ENCODE measurements at places on chromosomes 4 and X. TPM values are rescaled to one million over a fixed set of nuclear protein-coding genes. Genes with fewer than 3 reads are reported as not detected.
A peak's percentile ranks its signal among the peaks of the same experiment; 100 is the strongest.

TCEAL2 gene
- 9.1 TPM for total RNA-seq

DNA sequence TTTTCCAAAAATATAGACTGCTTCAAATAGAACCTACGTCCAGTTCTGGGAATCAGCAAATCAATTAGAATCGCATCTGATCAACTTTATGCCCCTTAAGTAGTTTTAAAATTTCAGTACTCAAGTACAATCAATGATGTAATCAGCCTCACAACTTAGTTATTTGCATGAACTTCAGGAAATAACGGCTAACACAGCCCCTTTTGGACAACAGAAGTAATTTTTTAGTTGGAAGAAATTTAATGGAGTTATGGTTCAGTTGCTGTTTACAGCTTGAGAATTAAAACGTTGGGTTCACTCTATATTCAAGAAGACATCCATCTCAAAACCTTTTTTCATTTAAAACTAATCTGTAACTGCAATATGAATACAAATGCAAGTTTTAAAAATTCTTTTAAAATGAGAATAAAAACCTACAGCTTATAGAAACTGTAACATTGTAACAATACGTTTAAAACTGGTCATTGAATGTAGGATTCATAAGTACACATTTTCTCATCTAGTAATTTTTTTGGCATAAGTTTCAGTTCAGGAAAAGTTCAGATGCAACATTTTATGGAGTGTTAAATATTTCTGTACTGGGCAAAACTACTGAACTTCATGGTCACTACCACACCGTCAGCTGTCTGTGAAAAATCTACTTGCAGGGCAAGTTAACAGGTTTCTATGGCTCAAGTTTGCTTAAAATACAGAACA is 956 bp downstream of the TAPT1 start:
- DNase-seq, result no peak

DNA sequence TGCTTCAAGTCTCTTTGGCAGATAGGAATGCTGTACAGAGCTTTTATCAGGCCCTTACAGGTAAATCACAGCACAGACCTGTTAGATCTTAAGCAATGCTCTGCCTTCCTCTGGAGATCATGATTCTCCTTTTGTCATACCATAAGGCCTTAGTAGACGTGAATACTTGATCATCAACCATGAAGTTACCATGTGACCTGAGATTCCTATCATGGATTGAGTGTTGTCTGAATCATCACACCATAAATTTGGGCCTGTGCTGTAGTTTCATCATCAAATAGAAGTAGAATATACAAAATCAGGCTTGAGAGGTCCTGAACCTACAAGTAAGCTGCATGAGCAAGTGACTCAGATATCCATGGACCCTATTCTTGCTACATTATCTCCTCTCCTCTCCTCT is 466.8 kb upstream of the INTU start:
- no peak for DNase-seq

DNA sequence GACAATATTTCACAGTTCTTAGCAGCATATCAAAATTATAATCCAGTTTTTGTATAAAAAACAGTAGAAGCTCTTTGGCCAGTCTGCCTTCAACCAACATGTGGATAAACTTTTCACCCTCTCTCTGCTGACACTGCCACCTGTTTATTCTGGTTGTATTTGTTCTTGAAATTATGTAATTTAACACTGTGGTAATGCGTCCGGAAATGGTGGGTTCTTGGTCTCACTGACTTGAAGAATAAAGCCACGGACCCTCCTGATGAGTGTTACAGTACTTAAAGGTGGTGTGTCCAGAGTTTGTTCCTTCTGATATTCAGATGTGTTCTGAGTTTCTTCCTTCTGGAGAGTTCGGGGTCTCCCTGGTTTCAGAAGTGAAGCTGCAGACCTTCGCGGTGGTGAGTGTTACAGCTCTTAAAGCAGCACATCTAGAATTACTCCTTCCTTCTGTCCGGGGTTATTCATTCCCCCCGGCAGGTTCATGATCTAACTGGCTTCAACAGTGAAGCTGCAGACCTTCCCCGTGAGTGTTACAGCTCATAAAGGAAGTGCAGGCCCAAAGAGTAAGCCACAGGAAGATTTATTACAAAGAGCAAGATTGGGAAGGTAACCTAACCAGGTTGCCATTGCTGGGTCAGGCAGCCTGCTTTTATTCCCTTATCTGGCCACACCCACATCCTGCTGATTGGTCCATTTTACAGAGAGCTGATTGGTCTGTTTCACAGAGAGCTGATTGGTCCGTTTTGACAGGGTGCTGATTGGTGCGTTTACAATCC is 15.7 kb downstream of the FAM184B start:
- DNase-seq, result no peak

DNA sequence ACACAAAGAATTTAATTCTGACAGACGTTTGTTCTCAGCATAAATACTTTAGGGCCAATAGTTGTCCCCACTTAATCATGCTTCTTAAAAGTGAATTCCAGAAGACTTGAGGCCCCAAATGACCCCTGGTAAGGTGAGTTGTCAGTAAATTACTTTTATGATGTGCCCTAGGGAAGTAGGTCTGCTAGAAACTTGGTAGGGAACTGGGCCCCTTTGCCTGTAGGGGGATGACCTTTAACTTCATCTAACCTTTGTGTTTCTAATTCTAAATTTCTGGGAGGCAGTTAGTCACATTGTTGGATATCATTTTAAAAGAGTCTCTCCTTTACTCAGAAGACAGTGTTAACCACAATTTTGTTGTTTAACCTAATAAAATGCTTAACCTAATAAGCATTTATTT is 28.8 kb downstream of the HHIP start:
- no peak for DNase-seq

- DNase-seq, result peak; percentile 58
Observed at GRCh38 chrX:150548684-150549083, 19.7 kb upstream of the MTM1 start.

- DNase-seq, result no peak
Observed at GRCh38 chrX:11458170-11458569, 165.0 kb downstream of the AMELX start.

GRCh38 chr4:152239216-152239615 is 296.7 kb downstream of the FBXW7 start:
- DNase-seq, result no peak

Measured in Daoy (cell line).